Sigmoid colon (tissue), 7 donors: ENCODE measurements at places on chromosomes 5 and 9. TPM values are rescaled to one million over a fixed set of nuclear protein-coding genes. Genes with fewer than 3 reads are reported as not detected.

PLAC8L1 gene
- polyA plus RNA-seq = 0.36 TPM

GRCh38 chr9:16484744-16485143 is 385.7 kb downstream of the BNC2 start:
- H3K4me1 ChIP-seq = no peaks in the 10 kb centered on the region
- H3K27ac ChIP-seq = no peak overlapping the region
- no peaks in the 10 kb centered on the region for H3K36me3 ChIP-seq
- H3K4me3 ChIP-seq = no peak overlapping the region
- DNase-seq = no peak

DNA sequence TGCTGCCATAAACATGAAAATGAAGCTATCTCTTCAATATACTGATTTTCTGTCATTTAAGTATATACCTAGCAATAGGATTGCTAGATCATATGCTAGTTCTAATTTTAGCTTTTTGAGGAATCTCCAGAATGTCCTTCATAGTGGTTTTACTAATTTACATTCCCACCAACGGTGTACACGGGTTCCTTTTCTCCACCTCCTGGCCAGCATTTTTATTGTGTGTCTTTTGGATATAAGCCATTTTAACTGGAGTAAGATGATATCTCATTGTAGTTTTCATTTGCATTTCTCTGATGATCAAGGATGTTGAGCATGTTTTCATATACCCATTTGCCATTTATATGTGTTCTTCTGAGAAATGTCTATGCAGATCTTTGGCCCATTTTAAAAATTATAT is 446.5 kb downstream of the GABRG2 start:
- no peaks in the 10 kb centered on the region for H3K27me3 ChIP-seq
- H3K27ac ChIP-seq = no peak overlapping the region
- no peaks in the 10 kb centered on the region for H3K4me1 ChIP-seq
- no peak for DNase-seq
- H3K36me3 ChIP-seq = no peaks in the 10 kb centered on the region

GRCh38 chr5:141514330-141515133 is 25.7 kb downstream of the PCDHGC5 start:
- DNase-seq = no peak
- H3K4me3 ChIP-seq = peak overlapping the region; percentile 62
- H3K27me3 ChIP-seq = no peaks in the 10 kb centered on the region
- peaks cover 38% of the 10 kb centered on the region for H3K4me1 ChIP-seq
- H3K36me3 ChIP-seq = peaks cover 13% of the 10 kb centered on the region

SLC25A2 gene
- polyA plus RNA-seq = not detected

DNA sequence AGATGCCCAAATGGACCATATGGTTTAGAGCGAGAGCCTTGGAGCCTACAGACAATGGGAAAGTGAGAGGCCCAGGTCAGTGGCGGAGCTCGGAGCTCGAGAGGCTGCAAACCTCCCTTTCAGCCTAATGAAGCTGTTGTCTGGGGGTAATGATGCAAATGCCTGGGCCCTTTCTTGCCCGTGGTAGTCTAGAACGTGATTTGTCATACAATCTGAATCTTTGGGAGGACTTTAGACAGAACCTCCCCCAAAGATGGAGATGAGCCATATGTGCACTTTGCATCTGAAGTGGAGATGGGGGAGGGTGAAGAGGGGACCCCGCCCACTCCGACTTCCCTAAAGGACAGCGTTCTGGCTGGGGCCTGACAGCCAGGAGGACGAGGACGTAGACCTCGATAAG is 10.3 kb upstream of the NEUROG1 start:
- no peaks in the 10 kb centered on the region for H3K36me3 ChIP-seq
- H3K27me3 ChIP-seq = peaks cover 81% of the 10 kb centered on the region
- DNase-seq = no peak
- H3K27ac ChIP-seq = no peak overlapping the region
- no peak overlapping the region for H3K4me3 ChIP-seq

- DNase-seq = no peak
- no peaks in the 10 kb centered on the region for H3K36me3 ChIP-seq
- no peaks in the 10 kb centered on the region for H3K27me3 ChIP-seq
- no peak overlapping the region for H3K27ac ChIP-seq
- no peak overlapping the region for H3K4me3 ChIP-seq
Measured at GRCh38 chr5:55149308-55149795, 10.6 kb upstream of the GPX8 start.

MYOT gene
- 5.8 TPM for polyA plus RNA-seq

DNA sequence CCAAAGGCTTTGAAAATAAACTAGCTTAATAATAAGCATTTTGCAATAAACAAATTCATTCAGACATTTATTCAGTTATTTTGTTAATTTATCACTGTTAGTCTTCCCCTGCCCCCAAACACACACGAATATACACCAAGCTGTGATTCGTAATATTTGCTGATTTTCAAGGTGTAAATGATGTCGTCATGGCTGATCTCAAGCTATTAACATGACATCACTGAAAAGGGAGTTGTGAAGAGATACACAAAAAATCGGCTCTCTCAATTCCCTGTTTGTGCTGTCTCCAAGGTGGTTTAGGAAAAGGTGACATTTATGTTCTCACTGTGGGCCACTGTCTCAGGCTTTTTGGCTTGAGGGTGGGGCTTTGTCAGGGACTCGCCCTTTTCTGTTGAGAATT is 413.3 kb downstream of the CDH9 start:
- H3K36me3 ChIP-seq = no peaks in the 10 kb centered on the region
- H3K4me3 ChIP-seq = no peak overlapping the region
- no peak for DNase-seq
- H3K27me3 ChIP-seq = no peaks in the 10 kb centered on the region

DNA sequence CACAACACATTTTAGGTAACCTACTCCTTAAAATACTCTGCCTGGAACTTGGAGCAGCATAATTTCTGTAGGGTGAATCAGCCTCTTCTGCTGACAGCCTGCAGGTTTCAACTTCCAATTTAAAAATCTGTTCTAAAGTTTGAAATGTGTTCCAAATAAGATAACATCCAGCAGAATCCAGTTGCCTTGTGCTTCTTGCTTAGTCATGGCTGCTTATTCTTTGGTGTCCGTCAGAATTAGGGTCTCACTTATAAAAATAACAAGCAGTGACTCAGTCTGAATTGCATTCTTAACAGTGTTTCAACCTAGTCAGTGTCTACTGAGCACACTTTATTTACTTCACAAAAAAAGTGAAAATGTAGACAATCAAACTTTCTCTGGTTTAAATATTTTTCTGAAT is 3.7 kb downstream of the CDH6 start:
- no peak for DNase-seq
- H3K27ac ChIP-seq = peak overlapping the region; percentile 6
- H3K27me3 ChIP-seq = peaks cover 13% of the 10 kb centered on the region
- H3K4me1 ChIP-seq = peaks cover 16% of the 10 kb centered on the region
- H3K36me3 ChIP-seq = no peaks in the 10 kb centered on the region
- H3K4me3 ChIP-seq = no peak overlapping the region

AIF1L gene
- polyA plus RNA-seq = 3.2 TPM

GRCh38 chr9:68983522-68984424 is 30.1 kb downstream of the PRKACG start:
- no peaks in the 10 kb centered on the region for H3K27me3 ChIP-seq
- DNase-seq = no peak
- peaks cover 50% of the 10 kb centered on the region for H3K4me1 ChIP-seq
- H3K36me3 ChIP-seq = no peaks in the 10 kb centered on the region
- H3K4me3 ChIP-seq = no peak overlapping the region

GRCh38 chr5:169647566-169647965 is 10.5 kb downstream of the DOCK2 start:
- no peaks in the 10 kb centered on the region for H3K36me3 ChIP-seq
- no peak overlapping the region for H3K4me3 ChIP-seq
- H3K27me3 ChIP-seq = no peaks in the 10 kb centered on the region
- DNase-seq = no peak

GRCh38 chr5:95620030-95620869 is at the start of gene GPR150:
GPR150 (plus strand) TSS chr5:95620087; CDS start chr5:95620276, 189 bp downstream.
- H3K4me1 ChIP-seq = no peaks in the 10 kb centered on the region
- no peaks in the 10 kb centered on the region for H3K36me3 ChIP-seq
- peaks cover 5% of the 10 kb centered on the region for H3K27me3 ChIP-seq
- peak; percentile 71 for DNase-seq
- no peak within 1 kb of the TSS for H3K27ac ChIP-seq

SNCAIP gene
- polyA plus RNA-seq = not detected

DNA sequence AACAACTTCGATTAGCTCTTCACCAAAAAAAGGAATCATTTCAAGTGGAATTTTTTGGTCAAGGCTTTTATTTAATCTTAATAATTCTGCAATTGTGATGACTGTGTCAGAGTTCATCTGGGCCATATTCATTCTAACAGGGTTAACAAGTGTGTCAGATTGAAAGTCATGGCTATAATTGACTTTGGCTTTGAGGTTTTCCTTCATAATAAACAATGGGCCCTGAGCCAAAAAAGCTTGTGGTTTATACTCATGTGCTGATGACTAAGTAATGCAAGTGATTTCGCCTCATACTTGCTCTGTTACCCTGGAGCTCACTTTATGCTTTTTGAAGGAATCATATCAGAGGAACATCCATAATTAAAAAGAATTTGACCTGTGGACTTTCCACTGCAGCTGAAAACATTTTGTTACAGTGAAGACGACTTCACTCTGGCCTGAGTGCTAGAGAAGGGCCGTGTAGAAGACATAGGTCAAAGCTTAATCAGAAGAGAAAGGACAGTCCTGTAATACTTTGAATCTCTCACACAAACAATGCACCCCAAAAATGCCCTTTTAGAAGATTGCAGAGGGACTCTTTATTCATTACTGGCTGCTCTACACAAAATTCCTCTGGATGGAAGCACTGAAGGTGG is 101.7 kb downstream of the GDNF start:
- H3K36me3 ChIP-seq = no peaks in the 10 kb centered on the region
- peaks cover 10% of the 10 kb centered on the region for H3K4me1 ChIP-seq
- DNase-seq = no peak
- H3K27me3 ChIP-seq = no peaks in the 10 kb centered on the region
- H3K27ac ChIP-seq = peak overlapping the region; percentile 58

FOXB2 gene
- not detected for polyA plus RNA-seq

DNA sequence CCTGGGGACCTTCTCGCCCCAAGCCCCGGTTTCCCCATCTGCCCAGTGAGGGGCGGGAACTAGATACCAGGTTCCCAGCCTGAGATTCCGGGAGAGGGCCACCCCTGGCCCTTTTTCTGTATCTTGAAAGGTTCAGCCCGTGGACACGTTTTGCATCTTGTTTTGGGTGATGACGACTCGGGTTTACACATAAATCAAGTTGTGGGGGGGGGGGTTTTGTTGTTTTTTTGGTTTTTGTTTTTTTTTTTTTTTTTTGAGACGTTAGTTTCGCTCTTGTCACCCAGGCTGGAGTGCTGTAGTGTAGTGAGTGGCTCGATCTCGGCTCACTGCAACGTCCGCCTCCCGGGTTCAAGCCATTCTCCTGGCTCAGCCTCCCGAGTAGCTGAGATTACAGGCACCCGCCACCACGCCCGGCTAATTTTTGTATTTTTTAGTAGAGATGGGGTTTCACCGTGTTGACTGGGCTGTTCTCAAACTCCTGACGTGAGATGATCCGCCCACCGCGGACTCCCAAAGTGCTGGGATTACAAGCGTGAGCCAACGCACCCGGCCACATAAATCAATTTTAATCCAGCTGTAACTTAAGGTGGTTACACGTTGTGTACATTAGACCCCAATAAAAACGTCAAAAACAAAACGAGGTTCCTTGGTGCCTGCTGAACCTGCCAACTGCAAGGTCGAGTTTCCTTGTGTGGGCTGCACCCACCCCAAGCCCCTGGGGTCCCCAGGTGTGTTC is 1.1 kb upstream of the BRD3 start:
- no peaks in the 10 kb centered on the region for H3K27me3 ChIP-seq
- no peaks in the 10 kb centered on the region for H3K36me3 ChIP-seq
- peak overlapping the region; percentile 98 for H3K27ac ChIP-seq
- DNase-seq = peak; percentile 64
- H3K4me1 ChIP-seq = peaks cover 34% of the 10 kb centered on the region
- H3K4me3 ChIP-seq = peak overlapping the region; percentile 94

PIP5KL1 gene
- polyA plus RNA-seq = not detected

GRCh38 chr9:4997631-4998030 is 12.6 kb downstream of the JAK2 start:
- H3K36me3 ChIP-seq = no peaks in the 10 kb centered on the region
- peaks cover 21% of the 10 kb centered on the region for H3K4me1 ChIP-seq
- DNase-seq = no peak
- H3K4me3 ChIP-seq = no peak overlapping the region
- no peak overlapping the region for H3K27ac ChIP-seq

- no peaks in the 10 kb centered on the region for H3K27me3 ChIP-seq
- no peak for DNase-seq
- no peak overlapping the region for H3K4me3 ChIP-seq
- H3K27ac ChIP-seq = no peak overlapping the region
- H3K4me1 ChIP-seq = no peaks in the 10 kb centered on the region
Measured at GRCh38 chr5:39808656-39809055, 383.9 kb upstream of the DAB2 start.

ARHGEF39 gene
- polyA plus RNA-seq = 9.0 TPM

DNA sequence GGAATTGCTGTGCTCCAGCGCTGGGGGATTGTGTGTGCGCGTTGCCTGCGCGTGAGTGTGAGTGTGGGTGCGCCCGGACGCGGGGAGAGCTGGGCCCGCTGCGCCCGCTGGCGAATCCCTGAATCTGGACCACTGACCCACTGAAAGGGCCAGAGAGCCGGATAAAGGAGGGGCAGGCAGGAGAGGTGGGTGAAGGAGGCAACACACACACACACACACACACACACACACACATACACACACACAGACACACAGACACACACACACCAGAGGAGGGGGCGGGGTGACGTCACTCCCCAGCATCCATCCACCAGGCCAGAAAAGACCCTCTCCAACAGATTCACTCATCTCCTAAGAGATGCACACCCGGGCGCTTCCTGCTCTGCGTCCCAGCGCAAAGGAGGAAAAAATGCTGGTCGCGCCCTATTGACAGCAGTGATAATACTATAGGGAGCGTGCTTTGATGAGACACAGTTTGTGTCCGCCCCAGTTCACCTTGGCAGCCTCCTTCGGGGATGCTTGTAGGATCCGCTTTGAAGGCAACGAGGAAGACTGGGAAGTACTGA is 1059.1 kb upstream of the DMAC1 start:
- DNase-seq = no peak
- H3K27ac ChIP-seq = peak overlapping the region; percentile 45
- H3K27me3 ChIP-seq = peaks cover 36% of the 10 kb centered on the region
- peaks cover 15% of the 10 kb centered on the region for H3K4me1 ChIP-seq
- H3K4me3 ChIP-seq = peak overlapping the region; percentile 57
- no peaks in the 10 kb centered on the region for H3K36me3 ChIP-seq

GRCh38 chr5:164013077-164013670 is 507.8 kb downstream of the MAT2B start:
- H3K4me1 ChIP-seq = no peaks in the 10 kb centered on the region
- no peak overlapping the region for H3K27ac ChIP-seq
- no peak overlapping the region for H3K4me3 ChIP-seq
- no peaks in the 10 kb centered on the region for H3K36me3 ChIP-seq
- DNase-seq = peak; percentile 69
